Substantia nigra (tissue), 51 donors: ENCODE measurements at places on chromosomes 1 and 21.

GRCh38 chr1:53766194-53766742 is 27.3 kb upstream of the GLIS1 start:
- DNase-seq, result no peak

GRCh38 chr1:32920833-32921232 is 19.6 kb upstream of the TMEM54 start:
- peak; percentile 33 for DNase-seq

DNA sequence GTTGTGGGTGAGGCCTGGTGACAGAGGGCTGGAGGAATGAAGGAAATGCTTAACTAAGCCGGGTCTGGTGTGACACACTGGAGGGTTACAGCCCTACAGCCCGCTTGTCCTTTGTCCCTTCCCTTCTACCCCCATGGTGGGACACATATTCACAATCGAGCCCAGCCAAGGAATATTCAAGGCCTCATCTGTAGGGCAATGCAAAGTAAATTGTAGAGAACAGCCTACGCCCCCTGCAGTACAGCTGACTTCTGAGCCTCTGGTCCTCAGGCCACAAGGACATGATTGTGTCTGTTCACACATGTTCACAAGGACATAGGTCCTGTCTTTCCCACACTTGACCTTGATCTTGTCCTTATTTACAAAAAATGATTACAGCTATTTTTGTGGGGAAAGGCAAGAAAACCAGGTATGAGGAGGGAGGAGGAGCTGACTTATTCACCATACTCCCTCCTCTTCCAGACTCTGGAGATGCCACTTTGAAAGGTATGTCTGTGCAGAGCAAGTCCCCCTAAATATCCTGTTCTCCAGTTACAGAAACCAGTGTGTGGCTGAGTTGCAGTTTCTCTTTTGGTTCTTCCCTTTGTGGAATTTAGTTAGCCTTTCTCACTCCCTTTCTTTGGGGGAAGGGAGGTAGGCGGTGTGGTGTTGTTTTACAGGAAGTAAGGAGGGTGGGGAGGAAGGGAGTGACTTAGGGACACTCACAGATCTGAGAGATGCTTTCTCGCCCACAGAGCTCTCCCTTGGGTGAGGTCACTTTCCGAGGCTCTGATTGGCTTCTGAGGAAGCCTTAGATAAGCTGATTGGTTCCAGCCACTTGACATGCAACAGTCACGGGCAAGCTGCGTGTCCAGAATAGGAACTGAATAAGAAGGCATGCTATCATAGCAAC is 14.6 kb downstream of the POLR3GL start:
- peak; percentile 81 for DNase-seq

DNA sequence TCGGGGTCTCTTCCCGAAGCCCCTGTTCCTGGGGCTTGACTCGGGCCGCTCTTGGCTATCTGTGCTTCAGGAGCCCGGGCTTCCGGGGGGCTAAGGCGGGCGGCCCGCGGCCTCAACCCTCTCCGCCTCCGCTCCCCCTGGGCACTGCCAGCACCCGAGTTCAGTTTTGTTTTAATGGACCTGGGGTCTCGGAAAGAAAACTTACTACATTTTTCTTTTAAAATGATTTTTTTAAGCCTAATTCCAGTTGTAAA is 158.7 kb downstream of the RUNX1 start:
- DNase-seq, result no peak

GRCh38 chr1:198915327-198916231 is 276.7 kb downstream of the PTPRC start:
- no peak for DNase-seq

DNA sequence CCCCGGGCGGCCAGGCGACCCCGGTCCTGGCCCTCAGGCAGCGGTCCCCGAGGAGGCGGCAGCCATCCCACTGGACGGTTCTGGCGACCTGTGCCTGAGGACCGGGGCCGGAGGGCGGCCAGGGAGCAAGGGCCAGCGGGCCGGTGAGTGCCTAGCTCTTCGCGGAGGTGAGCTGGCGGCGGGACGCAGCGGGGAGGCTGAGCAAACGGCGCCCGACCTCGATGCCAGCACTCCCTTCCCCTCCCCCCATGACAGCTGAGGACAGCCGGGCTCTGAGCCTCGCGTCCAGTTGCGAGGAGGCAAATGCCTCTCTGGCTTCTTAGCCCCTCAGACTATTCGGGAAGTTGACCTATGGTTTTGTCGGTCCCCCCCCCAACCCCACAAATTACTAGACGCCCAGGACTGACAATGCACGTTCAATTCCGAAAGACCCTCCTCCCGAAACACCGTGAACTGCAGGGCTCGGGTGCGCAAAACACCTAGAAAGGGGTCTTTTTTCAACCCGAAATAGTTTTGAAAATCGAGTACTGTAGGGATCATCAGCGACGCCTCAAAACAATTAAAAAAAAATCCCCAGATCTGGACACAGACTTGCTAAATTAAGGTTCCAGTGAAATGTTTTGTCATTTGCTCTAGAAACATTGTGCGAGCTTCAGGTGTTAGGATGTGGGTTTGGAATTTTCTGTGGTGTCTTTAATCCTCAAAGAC is 8.3 kb downstream of the CDKN2C start:
- DNase-seq, result no peak

GRCh38 chr1:159647616-159648015 is 60.0 kb downstream of the APCS start:
- no peak for DNase-seq

- DNase-seq, result no peak
Measured at GRCh38 chr1:2799811-2800663, 1.5 kb downstream of the TTC34 start.

DNA sequence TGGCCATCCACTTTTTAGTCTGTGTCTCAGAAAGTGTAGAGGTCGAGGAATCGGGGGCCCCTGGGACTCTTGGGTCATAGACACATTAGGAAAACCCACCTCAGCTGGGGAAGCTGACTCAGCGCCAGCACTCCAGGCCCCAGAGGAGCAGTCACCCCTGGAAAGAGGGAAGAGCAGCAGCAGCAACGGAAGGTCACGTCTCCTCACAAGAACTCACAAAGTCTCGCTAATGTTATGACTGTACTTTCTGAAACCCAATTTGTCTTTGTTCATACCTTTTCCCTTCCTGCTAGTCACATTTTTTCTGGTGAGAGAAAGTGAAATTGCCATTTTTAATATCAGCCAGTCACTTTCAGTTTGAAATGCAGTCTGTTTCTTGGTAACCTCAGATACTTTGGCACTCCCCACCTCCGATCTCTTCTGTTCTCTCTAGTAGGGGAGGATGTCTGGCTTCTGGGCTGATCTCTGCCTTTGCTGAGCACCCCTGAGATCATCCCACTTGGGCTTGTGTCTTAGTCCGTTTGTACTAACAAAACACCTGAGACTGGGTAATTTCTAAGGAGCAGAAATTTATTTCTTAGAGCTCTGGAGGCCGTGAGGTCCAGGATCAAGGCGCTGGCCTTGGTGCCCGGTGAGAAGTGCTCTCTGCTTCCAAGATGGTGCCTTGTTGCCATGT is 6.0 kb upstream of the NLRP3 start:
- no peak for DNase-seq

DNA sequence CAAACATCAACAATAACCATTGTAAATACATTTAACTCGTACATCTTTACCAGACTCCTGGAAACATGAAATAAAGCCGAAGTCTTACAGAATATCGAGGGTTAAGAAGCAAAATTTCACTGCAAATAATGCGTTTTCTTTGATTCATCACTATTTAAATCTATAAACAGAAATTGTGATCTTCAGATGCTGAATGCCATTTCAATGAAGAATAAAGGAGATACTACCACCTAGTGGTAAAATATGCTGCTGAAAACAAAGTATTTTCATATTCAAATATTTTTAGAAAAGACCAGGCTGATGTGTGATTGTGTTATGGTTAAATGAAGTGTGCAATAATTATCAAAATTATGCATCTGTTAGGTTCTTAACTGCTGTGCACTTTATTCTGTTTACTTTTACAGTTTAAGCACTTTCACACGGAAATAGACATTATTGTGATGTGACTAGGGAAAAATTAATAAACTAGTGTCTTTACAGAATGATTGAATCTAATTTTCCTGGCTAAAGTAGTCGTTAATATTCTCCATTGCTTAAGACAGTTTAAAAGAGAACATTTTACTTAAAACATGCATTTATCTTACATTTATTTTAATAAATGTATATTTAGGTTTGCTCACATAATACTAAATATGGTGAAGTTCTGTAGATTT is 1093.1 kb downstream of the MRPL39 start:
- DNase-seq, result no peak

- no peak for DNase-seq
Measured at GRCh38 chr1:227938911-227939790, 8.6 kb downstream of the WNT9A start.

GRCh38 chr1:247078258-247079140 is at the start of gene ZNF670:
TSS of gene ZNF670 (minus strand) at chr1:247078811. CDS start at chr1:247078596, 215 bp downstream.
- DNase-seq, result peak; percentile 90

GRCh38 chr1:7885513-7886404 is 32.9 kb upstream of the UTS2 start:
- no peak for DNase-seq

GRCh38 chr1:66684353-66684752 is 67.9 kb upstream of the DYNLT5 start:
- no peak for DNase-seq

- no peak for DNase-seq
Measured at GRCh38 chr1:23553231-23554126, 5.8 kb downstream of the ID3 start.

- no peak for DNase-seq
Measured at GRCh38 chr1:166197141-166197540, 30.3 kb upstream of the FAM78B start.

GRCh38 chr1:216215169-216215568 is 208.1 kb downstream of the USH2A start:
- no peak for DNase-seq

DNA sequence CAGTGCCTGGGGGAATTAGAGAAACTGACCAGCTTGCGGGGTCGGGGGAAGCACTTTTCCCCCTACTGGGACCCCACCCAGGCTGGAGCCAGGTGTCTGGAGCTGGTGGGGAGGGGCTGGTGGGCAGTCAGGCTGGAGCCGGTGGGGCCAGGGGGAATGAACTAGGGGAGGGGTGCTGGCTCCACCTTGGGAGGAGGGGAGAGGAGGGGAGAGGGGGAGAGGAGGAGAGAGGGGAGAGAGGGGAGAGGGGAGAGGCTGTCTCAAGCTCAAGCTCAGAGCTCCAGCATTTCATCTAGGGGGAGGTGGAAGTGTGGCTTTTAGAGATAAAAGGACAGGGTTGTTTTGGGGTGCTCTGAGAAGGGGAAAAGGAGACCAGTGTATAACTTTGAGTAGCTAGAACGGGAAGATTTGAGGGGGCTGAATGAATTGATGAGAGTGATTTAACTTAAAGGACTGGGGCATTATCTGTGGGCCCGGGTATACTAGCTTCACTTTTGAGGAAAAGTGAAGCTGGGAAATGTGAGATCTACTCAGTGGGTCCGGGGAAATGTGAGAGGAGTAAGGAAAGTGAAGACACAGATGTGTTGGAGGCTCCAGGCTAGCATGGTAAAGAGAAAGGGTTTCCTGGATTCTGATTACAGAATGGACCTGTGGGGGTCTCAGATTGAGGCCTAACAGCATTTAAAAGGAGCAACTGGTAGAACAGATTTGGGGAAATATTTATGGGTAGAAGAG is 2.8 kb downstream of the EFNA1 start:
- DNase-seq, result no peak

DNA sequence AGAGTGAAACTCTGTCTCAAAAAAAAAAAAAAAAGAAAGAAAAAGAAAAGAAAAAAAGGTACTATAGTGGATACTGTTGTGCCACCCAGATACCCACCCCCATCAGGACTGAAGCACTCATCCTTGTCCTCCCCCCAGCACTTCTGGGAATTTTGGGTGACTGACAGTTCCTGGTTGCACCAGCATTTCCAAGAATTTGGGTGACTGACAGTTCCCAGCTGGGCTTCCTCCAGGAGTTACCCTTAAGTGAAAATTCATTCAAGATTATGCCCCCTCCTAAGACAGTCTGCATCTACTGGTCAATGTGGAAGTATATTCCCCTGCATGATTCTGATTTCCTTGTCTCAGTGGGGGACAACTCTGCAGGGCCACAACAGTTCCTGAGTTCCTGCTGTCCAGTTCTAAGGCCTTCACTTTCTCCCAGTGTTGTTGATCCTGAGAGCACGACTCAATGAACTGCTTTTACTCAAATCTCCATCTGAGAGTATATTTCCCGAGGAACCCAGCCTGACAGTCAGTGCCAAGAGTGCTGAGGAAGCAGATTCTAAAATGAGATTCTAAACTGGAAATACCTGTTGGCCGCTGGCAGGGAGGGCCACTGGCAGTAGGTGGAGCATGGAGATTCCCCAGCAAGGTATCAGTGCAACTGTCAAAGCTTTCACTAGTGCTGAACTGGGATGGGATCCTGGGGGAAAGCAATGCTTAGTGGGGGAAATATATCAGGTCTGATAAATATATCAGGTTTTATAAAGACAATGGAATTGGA is 18.5 kb downstream of the RIIAD1 start:
- DNase-seq, result no peak

- no peak for DNase-seq
Measured at GRCh38 chr1:29232387-29232786, 1.7 kb upstream of the MECR start.

DNA sequence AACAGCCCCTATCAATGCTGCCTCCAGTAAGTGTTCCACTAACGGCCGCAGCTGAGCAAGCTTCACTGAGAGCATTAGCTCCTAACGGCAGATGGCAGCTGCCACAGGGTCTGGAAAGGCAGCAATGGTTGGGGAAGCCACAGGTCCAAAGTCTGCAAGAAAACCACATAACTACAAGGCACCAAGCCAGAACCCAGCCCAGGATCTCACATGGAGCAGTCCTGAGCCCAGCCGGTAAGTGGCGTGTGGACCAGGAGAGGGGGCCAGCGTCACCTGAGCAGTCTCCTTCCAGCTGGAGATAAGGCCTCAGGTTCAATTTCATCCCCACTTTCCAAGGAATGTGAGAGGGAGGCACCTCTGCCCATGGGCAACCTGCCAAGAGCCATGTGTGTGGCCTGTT is 13.2 kb downstream of the SYT2 start:
- no peak for DNase-seq

DNA sequence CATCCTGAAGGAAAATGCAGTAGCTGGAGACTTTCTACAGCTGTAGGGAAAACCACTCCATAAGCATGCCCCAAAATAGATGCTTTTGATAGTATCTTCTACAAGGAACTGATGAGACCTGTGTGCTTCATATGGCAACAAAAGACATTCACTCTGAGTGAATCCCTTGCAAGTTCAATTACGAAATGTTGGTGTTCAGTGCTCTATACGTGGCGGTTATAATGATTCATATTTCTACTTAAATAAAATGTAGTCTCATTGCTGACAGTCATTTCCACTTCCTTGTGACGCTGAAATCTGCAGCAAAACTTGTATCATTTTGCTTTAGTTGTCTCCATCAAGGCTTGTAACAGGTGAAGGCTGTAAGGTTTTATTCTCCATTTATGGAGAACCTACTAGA is 20.6 kb downstream of the TOR1AIP2 start:
- no peak for DNase-seq

DNA sequence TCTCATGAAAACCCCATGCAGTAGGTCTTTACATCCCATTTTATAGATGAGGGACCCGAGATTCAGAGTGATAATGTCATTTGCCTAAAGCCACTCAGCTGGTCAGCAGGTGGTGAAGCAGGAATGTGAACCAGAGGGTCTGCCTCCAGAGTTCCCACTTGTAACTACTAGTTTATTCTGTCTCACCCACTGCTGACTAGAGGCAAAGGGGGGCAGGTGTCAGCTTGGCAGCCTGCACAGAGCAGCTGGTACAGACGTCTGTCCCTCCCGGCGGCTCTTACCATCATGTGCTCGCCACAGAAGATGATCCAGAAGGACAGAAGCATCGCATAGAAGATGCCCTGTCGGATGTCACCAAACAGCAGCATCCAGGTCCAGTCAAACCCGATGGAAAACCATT is 82.4 kb downstream of the WLS start:
- no peak for DNase-seq

- DNase-seq, result no peak
Measured at GRCh38 chr1:221877311-221877710, 135.4 kb upstream of the DUSP10 start.

GRCh38 chr21:33402001-33402979 is 923 bp upstream of the IFNGR2 start:
- peak; percentile 19 for DNase-seq
